ENCODE measurements at places on chromosomes 1 and 21.

GRCh38 chr1:167081594-167082156 lies 8.5 kb downstream of the GPA33 start:
- DNase-seq: no peak

DNA sequence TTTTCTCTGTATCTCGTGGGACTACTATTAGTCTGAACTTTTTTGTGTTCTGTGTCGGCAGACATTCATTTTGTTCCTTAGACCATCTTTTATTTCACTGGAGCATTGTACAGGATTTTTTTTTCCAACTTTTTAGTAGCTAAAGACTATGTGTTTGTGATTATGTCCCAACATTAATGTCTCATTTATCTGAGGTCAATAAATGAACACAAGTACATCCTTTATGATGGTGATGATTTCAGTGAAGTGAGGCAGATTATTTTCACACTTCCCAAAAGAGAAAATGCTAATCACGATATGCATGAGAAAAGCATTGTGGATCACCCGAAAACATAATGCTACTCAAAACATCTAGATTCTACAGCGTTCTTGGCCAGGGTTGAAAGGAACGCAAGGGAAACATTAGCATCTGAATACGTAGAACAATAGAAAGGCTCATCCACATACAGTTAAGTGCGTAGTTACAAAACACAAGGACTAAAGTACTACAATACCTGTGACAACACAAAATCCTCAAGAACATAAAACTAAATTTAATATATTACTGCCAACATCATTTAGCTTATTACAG lies 981.7 kb upstream of the NCAM2 start:
- no peak for DNase-seq

- DNase-seq: no peak
These were observed 4.4 kb upstream of the GBP4 start for GRCh38 chr1:89203166-89203565.

DNA sequence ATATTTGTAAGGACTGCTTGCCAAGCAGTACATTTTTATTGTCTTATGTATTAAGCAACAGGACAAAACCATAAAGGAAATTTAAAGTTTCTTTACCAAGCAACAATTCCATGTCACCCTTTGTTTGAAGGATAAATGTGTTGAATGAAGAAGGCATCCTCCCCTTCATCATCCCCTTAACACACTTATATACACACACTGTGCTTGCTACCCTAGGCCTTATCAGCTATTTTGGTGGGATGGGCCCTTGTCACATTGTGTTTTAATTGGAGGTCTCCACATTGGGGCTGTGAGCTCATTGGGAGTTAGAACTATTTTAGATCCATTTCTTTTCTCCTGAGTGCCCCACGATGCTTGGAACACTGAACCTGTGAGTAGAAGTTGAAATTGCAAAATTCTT lies 1.9 kb downstream of the VANGL1 start:
- no peak for DNase-seq

- DNase-seq: no peak
These were observed 13.3 kb downstream of the MFAP2 start for GRCh38 chr1:16967095-16967575.

- no peak for DNase-seq
These were observed 5.9 kb upstream of the SIPA1L2 start for GRCh38 chr1:232635778-232636356.

GRCh38 chr21:35481005-35481404 lies 431.9 kb upstream of the RUNX1 start:
- no peak for DNase-seq

Data from hematopoietic multipotent progenitor cell (in vitro differentiated cells).